ENCODE measurements at places on chromosomes 1 and 21.
A peak's percentile ranks its signal among the peaks of the same experiment; 100 is the strongest.

DNA sequence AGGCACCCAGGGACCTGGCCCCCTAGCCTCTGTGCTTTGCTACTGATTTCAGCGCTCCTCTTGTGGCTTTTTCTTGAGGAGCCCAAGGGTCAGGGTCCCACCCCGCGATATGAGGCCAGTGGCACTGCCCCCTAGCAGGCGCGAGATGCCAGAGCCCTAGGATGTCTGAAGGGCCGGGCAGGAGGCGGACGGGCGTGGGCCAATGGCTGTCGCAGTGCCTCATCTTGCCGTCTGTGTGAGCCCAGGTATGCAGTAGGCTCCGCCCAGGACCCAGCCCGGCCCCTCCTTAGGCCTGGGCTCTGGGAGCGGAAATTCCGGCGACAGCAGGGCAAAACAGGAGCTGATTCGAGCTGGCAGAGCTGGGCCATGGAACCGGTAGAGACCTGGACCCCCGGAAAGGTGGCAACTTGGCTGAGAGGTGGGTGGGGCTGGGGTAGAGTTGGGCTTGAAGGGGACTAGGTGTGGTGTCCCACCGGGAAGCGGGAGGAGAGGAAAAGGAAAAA, at the start of gene CNKSR1:
TSS of gene CNKSR1 (plus strand) at position 310 of the 503 bp plus-strand sequence. CDS start at position 367, 57 bp downstream.
- DNase-seq = no peak

DNA sequence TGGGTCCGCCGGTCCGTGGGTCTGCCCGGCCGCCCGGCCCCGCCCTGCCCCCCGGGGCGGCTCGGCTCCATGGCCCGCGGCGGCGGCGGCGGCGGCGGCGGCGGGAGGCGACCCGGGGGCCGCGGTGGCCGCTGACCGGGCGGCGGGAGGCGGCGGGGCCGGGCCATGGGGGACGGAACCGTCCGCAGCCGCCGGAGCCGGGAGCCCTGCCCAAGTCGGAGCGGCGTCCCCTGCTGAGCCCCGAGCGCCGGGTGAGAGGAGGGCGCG, 184 bp downstream of the B4GALT2 start:
- no peak for DNase-seq

DNA sequence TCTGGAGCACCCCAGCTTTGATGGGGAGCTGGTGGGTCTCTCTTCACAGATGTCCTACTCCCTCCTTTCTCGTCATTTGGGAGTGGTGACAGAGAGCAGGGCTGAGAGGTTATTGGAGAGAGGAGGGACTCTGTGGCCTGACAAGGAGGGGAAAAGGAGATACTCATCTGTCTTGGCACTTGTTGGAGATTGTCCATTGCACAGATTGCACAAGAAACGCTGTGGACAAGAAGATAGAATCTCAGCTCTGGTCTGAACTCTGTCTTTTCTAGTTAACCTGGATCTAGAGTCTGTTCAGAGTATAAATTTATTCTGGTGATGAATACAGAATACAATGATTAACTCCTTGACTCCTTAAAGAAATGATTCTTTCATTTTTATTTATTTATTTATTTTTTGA, 22.4 kb upstream of the SMAP2 start:
- DNase-seq = no peak

- DNase-seq = no peak
Observed at GRCh38 chr1:110880708-110881374, 7.9 kb downstream of the CD53 start.

- DNase-seq = no peak
Observed at GRCh38 chr1:244313346-244313745, 138.4 kb downstream of the ADSS2 start.

DNA sequence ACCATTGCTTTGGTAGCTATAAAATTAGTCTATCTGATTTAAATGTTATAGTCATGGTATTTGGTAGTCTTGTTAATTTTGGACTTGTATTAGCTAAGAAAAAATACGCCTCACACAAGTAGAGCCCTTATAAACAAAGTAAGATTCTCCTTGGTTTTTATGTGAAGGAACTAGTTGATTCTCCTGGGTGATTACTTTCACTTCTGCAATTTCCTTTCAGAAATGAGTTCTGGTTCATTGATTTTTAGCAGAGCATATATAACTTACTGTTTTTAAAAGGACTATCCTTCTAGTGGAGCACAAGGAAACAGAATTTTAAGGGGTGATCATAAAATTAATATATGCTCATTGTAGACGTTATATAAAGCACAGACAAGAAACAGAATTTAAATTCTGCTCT, 120.1 kb downstream of the BACH1 start:
- DNase-seq = no peak

- DNase-seq = no peak
Observed at GRCh38 chr1:228691926-228692325, 43.4 kb upstream of the RHOU start.

GRCh38 chr1:161092621-161093028, 3.3 kb upstream of the NECTIN4 start:
- DNase-seq = no peak

DNA sequence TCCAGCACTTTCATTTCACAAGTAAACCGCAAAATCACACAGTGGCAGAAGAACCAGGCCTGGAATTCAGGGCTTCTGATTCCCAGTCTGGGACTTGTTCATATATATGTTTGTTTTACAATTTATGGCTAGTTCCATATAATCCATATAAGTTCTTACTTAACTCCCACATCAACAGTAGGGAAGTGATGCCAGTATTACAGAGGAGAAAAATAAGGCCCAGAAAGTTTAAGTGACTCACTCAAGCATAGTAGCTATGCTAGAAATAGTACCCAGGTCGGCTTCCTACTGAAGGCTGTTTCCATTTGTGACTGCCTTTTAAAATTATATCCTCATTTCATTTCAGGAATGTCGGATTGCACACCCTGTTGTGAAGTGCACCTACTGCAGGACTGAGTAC, 1.4 kb downstream of the FAM76A start:
- no peak for DNase-seq

GRCh38 chr21:33849834-33850233, 65.8 kb downstream of the ATP5PO start:
- DNase-seq = no peak

DNA sequence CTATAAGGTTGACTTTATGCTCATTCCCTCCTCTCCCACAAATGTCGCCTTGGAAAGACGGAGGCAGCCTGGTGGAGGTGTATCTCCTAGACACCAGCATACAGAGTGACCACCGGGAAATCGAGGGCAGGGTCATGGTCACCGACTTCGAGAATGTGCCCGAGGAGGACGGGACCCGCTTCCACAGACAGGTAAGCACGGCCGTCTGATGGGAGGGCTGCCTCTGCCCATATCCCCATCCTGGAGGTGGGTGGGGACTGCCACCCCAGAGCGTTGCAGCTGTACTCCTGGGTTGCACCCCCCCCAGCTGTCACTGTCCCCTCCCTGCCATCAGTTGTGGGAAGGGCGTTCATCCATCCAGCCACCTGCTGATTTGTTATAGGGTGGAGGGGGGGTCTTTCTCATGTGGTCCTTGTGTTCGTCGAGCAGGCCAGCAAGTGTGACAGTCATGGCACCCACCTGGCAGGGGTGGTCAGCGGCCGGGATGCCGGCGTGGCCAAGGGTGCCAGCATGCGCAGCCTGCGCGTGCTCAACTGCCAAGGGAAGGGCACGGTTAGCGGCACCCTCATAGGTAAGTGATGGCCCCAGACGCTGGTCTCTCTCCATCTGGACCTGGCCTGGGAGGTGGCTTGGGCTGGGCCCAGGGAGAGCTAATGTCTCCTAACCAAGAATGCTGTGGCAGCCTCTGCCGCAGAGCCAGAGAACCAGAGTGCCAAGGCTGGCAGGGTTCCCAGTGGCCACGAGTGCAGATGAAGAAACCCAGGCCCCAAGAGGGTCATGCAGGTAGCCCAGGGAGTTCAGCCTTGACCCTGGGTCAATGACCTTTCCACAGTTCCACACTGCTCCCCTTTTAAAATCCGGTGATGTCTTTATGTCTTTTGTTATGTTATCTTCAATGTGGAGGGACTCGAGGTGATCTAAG, 13.1 kb downstream of the PCSK9 start:
- no peak for DNase-seq

- DNase-seq = no peak
Observed at GRCh38 chr1:118204648-118205047, 19.6 kb upstream of the SPAG17 start.

DNA sequence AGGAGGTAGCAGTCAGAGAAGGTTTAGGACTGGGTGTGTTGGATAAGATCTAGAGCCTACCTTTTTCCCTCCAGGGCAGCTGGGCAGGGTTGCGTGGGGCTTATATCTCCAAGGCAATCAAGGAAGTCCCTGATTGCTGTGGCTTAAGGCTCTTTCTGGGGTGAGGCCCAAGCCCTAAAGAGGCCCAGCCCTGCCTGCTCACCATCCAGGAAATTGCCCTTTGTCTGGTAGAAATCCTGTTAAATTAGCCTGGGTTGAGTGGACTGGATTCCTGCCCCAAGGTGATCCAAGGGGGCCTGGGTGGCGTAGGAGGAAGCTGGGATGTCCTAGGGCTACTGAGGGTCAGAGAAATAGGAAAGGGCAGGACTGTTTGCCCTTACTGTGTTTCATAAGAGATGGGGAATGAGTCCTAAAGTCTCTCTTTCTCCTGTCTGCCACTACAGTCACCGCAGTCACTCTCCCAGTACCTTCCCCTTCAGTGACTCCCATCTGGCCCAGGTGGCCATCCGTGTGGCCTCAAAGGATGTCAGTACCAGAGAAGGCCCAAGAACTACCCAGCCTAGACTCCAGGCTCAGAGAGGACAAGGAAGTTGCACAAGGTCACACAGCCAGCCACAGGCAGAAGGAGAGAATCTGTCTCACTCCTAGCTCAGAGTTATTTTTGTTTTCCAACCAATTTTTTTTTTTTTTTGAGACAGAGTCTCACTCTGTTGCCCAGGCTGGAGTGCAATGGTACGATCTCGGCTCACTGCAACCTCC, 25.8 kb downstream of the MFSD2A start:
- no peak for DNase-seq

DNA sequence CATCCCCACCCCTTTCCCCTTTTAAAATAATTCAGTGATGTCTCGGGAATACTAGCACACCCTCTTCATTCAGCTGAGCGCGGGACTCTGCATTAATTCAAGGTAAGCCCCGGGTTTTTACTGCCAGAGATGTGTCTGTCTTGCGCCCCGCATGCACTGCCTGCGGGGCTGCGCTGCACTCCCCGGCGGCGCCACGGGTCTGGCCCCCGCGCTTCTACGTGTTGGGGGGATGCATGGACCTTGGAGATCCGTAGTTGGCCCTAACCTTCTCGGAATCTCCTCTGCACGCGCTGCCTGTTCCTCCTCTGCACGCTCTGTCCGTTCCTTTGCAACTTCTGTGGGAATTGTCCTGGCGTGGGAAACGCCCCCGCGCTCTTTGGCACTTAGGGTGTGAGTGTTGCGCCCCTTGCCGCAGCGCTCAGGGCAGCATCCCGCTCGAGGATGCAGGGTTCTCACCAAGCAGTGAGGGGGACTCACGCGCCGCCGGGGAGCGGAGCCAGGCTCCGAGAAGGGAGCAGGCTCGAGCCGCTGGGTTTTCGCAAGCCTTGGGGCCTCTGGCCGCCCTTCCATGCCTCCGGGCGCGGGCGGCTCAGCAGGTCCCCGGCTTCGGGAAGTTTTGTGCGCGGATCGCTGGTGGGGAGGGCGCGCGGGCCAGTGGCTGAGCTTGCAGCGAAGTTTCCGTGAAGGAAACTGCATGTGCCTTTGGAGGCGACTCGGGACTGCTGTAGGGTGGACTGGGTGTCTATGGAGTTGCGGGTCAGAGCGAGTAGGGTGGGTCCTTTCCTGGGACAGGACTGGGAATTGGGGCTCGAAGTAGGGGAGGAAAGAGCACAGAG, 165.1 kb upstream of the CACNA1E start:
- DNase-seq = no peak

- DNase-seq = no peak
Observed at GRCh38 chr1:151680391-151680790, 36.2 kb downstream of the CELF3 start.

DNA sequence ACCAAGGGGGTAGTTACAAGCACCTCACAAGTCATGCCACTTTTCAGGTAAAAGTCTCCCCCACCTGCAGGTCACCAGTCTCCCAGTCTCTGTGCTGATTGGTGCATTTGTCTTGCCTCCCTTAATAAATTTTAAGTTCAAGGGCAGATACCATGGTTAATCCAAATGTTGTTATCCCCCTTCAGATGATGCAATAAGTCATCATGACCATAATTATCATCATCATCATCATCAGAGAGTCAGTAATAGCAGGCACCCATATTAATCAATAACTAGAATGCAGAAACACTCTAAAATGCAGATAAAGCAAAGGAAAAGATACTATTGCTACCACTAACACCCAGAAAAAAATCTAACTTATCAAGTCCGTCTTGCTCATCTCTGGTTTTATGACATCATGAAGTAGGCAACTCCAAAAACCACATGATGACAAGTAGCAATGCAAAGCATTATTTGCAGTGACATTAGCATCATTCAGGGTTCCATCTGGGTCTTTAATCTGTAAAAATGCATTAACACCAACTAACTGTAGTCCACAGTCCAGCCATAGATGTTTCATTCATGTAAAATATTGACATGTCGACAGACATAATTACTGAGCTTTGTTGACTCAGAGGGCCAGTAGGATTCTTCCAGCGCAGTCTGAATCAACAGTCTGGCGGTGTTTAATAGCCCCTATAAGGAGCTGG, 492.0 kb upstream of the RUNX1 start:
- DNase-seq = no peak

DNA sequence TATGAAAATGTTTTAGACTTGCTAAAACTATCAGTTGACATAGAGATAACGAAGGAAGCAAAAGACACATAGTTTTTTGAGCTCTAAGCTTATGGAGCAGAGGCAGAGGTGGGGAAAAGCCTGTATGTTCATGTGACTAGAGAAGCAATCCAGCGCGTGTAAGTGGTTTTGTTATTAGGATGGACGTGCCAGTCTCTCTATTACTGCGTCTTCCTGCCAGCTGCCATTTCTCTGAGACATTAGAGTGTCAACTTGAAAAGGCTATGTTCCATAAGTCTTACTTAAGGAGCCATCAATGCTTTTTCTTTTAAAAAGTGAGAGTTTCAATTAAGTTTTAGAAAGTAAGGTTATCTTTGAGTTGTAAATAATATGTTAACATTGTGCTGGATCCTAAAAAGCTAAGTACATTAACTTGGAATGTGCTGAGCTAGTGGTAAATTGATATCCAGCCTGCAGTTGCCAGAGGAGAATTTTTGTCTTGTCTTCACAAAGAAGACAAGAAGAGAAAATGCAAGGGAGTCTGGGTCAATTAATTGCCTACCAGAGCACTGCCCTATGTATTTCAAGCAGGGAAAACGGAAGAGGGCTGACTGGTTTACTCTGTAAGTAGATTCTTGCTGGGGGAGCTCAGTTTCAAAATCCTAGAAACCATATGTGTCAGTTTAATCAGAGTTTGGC, 161.8 kb upstream of the B3GALT2 start:
- DNase-seq = no peak

GRCh38 chr1:59266180-59266926, 30.5 kb upstream of the FGGY start:
- no peak for DNase-seq

- no peak for DNase-seq
Observed at GRCh38 chr21:25005388-25005787, 601.9 kb downstream of the MRPL39 start.

GRCh38 chr1:163168053-163168452, 34.7 kb downstream of the RGS5 start:
- DNase-seq = peak; percentile 19

DNA sequence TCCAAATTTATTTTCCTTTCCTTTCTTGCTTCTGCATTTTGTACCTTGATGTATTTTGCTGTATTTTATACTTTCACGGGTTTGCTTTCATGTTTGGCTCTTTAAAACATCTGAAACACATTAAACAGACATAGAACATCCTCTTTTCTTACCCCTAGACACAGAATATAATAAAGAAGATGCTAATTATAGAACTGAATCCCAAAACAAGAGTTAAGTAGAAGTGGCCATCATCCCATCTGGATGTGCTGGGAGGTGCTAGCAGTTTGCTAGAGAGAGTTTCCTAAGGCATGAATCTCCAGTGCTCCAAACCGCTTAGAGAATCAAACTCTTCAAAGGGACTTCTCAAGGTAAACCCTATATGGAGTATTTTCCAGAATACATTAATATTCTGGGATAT, 53.9 kb upstream of the GNG12 start:
- no peak for DNase-seq

All from thoracic aorta (tissue), 2 donors.